ENCODE measurements at places on chromosomes 7 and 10.

DNA sequence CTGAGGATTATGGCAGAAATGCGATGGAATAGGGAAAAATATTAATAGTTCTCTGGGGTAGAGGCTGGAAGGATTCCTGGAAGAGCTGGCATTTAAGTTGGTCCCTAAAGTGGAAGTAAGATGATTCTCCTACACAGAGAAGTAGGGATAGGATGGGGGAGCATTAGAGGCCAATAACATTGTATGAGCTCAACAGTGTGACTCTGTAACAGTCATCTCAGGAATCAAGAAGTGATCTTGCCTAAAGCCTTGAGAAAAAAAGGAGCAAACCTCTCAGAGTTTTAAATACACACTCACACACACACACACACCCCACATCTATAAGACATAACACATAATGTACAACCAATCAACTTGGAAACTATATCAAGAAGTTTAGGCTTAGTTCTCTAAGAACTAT, 117.7 kb upstream of the CDK1 start:
- no peak for DNase-seq

DNA sequence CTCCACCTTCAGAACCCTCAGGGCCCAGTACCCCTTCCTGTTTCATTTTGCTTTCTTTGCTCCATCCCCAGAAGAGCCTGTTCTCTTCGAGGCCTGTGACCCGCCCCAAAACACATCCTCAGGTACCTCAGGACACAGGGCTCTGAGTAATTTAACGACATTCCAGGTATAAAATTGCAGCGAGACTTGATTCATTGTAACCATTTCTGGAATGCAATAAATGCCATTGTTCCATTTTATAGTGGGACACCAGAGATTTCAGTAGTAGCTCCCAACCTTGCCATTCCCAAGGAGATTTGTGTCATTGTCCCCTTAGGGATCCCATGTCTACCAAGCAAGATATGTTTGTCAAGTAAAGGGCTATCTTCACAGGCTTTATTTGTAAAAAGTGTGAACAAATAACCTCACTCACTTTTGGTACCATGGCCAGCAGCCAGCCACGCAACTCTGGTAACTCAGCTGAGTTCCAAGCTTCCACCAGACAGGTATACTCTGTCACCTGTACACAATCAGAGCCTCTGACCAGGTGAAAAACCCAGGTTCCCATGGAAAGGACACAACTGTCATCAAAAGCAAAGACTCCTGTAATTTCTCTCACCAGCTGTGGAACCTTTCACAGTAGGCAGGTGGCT, 441.3 kb downstream of the PLXNA4 start:
- no peak for DNase-seq

- no peak for DNase-seq
Observed at GRCh38 chr7:103445228-103446048, 569 bp downstream of the SLC26A5 start.

DNA sequence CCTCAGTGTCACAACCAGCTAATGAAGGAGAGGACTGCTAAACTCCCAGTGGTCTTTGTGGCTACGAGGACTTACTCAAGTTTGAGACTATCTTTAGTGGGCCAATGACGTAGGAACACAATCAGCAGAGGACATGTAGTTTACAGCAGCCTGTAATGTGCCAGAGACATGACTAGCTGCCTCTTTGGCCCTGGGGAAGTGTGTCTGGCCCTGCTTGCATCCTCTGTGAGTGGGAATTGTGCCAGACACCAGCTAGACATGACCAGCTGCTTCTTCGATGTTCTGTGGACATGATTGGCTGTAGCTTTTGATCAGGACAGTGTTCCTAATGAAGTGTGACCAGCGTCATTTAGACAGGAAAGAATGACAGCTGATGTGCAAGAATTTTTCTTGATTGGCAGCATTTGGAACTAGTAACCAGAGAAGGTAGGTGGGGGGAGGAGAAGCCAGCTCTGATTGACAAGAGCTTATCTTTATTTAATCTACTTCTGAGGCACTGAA, 141.7 kb downstream of the AUTS2 start:
- DNase-seq, result no peak

GRCh38 chr10:6383096-6383812, 180.5 kb downstream of the PFKFB3 start:
- no peak for DNase-seq

DNA sequence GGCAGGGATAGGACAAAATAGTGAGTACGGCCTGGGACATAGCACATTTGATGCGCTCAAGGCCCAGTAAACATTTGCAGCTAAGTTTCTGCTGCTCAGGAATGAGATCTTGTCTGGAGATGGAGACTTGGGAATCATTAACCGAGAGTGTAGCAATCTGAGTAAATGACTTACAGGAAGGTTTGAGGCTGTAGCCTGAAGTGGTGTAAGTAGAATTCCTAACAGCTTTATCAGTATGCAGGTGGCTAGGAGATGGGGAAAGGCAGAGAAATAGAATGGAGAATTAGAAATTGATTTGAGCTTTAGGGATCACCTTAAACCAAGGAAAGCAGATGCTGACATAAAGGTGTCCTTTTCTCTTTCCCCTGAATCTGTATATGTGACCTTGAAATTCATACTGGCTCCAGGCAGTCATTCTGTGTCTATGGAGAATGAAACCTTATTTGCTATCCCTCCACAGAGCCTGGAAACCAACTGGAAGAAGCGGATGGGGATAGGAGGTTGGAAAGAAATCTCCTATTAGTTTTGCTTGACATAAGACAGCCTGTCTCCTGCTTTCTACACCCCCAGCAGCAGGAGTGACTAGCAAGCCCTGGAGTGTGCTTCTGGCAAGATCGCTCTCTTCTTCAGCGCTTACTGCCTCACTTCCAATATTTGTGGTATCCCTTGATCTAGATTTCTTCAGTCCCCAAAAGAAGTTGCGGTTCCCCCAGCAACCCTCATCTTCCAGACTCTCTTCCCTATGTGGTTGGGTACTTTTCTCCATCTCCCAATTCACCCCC, 6.4 kb upstream of the PON2 start:
- DNase-seq, result no peak

DNA sequence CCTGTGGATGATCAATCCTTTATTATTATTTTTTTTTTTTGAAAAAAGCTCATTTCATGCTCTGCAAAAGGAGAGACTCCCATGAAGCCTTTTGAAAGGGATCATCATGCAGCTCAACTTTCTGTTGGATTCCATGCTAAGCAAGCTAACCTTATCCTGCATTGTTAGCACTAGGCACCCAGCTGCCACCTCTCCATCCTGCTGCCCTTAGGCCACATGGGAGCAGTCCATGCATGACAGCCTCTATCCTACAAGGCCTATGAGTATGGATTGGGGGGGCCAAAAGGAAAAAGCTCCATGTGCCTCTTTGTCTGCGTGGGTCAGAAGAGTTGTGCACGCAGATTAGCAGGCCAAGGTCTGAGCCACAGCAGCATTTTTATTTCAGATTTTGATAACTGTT, 19.2 kb downstream of the SMNDC1 start:
- DNase-seq, result no peak

DNA sequence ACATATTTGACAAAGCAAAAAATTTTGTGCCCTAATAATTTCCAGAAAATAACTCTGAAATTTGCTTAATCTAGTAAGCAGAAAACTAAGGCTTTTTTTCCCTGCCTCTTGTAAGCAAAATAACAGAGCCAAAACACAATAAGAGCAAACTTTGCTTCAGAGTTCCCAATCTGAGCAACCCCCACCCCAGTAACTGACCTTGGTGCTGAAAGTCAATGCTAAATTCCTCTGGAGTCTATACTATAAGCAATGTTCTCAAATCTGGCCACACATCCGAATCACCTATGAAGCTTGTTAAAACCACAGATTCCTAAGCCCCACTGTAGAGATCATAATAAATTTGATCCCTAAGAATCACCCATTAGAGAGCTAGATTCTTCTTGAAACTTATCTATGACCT, 150.5 kb downstream of the ELAPOR2 start:
- DNase-seq, result no peak

DNA sequence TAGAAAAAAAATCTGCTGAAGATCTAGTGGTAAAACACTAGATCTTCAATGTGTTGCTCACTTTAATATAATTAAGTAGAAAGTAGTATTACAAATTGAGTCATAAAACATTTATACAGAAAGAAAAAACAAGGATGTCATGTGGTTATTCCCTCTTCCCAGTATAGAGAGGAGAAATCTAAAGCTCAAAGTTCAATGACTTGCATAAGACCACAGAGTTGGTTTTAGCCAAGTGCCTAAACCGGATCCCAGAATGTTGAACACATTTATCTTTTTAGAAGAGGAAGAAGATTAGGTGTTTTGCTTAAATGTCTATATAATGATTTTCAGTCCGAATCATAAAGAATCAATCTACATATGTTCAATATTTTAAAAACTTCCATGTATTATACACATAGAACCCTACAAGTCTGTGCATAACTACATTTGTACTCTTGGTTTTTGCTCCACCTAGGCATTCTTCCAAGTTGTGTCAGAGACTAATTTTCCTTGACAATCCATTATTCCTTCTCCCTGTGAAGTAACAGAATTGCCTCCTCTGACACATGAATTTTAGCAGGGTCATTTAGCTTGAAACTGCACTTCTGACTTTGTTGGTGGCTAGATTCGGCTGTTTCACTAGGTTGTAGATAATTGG, 389.2 kb downstream of the MAGI2 start:
- DNase-seq, result no peak

DNA sequence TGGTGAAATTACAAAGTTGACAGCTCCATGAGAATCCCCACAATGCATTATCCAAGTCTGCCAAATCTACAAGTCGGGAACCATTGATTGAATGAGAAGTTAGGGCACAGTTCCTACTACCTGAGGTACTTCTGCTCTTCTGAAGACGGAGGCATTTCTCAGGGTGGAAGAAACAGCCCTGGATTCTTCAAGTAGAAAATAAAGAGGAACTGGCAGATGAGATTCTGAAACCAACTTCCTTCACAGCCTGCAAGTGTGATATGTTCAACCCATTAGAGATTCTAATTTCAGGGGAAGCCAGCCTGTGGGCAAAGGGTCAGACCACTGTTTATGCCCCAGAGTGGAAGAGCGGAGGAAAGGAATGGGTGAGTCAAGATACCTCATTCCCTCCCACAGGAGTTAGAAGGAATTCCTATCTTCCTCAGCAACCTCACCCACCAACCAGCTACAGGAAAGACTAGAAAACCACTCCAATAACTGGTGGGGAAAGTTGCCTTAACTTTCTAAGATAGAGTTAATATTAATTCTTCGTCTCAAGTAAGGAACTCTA, 50.5 kb upstream of the BMPER start:
- DNase-seq, result peak; percentile 57

Measured in H54 (cell line).